Kidney epithelial cell (primary cell): ENCODE measurements at places on chromosomes 5 and 9. TPM values are rescaled to one million over a fixed set of nuclear protein-coding genes. Genes with fewer than 3 reads are reported as not detected.

DNA sequence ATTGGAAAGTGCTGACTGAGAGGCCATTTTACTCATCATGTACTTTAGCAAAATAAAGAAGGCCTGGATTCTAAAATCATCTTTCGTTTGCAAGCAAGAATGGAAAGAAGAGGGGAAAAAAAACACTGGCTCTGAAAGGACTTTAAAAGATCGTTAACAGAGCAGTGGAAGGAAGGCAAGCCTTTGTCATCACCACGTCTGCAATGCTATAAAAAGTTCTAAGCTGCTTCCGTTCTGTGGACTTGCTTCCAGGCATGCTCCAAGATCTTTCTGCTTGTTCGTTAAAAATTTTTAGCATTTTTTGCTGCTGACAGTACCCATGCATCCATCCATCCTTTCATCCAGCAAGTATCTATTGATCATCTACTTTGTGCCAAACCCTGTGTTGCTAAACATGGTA is 226.5 kb downstream of the GABBR2 start:
- no peak for DNase-seq

GRCh38 chr5:31469886-31470285 is 62.0 kb downstream of the DROSHA start:
- DNase-seq, result no peak

DNA sequence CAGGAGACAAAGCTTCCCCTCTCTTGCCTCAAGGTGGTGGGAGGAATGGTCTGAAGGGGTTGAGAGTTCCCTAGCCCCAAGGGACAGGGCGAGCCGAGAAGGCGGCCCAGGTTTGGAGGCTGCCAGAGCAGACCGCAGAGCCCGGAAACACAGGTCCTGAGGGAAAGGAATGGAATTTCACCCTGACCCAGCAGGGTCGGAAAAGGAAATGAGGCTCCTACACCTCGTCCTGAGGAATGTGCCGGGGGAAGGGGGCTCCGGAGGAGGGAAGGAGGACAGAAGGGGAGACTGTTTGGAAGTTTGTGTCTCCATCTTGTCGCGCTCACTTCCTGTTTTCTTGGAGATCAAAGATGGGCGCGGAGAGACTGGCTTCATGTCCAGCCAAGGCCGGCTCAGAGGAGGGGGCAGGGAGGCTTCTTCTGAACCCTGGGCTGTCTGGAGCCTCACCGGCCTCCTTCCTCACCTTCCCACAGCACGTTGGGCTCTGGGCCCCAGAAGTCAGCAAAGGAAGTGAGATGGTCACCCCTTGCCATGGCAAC is 9.6 kb downstream of the ENG start:
- DNase-seq, result no peak

GRCh38 chr5:147685993-147686392 is 96.5 kb downstream of the JAKMIP2 start:
- DNase-seq, result peak; percentile 14

DNA sequence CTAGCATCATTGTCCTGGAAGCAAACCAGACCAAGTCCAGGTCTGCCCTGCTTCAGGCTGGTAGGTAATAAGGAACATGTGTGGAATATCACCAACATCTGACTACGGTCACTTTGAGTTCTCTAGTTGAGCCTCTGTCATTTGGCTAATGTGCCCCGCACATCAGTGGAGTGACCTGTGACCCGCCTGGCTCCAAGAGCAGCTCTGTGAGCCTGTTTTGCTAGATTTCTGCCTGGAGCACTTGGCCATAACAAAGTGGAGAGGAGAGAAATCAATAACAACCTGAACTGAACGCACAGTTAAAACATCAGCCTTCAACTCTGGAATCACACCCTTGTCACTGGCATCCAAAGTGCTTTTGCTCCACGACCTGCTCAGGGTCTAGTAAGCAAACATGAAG is 115.7 kb downstream of the PPP2R2B start:
- DNase-seq, result no peak

- DNase-seq, result no peak
Observed at GRCh38 chr9:70192707-70193106, 66.1 kb upstream of the SMC5 start.

GRCh38 chr5:61686491-61687257 is 354.6 kb downstream of the ZSWIM6 start:
- no peak for DNase-seq

GRCh38 chr5:53482717-53483638 is 2.5 kb downstream of the FST start:
- DNase-seq, result no peak

GRCh38 chr9:36503172-36504088 is 69.3 kb upstream of the MELK start:
- no peak for DNase-seq

DNA sequence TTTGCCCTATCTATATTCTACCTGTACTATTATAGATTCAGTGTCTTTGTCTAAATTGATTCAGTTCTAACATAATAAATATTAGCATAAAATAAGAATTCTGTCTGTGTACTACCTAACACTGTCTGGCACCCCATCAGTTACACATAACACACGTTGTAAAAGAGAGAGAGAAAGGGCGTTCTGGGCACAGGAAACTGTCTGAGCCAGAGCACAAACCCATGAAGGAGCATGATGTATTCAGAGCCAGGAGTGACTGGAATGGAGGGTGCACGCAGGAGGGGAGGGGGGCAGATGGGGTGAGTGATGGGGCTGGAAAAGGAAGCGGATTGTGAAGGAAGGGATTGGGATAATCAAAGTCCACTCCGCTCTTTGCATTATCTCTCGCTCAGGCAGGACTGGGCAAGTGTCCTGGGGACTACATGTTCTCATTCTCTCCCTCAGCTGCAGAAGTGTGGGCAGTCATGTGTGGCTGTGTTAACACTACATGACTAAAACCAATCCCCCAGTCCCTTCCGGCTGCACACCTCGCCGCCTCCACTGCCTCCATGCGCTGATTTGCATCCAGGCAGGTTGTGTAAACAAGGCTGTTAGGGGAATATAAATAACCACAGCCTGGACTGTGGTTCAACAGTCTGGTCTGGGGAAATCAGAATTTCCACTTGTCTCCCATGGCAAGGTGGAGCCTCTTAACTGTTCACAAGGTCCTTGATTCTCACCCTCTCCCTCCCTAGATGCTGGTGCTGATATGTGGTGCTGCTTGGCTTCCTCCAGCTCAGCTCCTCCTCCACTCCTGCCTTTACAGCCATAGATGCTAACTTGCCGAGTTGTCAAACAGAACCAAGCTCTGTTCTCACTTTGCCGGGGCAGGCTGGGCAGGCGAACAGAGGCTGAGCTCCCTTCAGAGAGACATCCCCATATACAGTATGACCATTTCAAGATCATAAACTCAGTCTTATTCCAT is 367.5 kb upstream of the BRINP1 start:
- peak; percentile 23 for DNase-seq

DNA sequence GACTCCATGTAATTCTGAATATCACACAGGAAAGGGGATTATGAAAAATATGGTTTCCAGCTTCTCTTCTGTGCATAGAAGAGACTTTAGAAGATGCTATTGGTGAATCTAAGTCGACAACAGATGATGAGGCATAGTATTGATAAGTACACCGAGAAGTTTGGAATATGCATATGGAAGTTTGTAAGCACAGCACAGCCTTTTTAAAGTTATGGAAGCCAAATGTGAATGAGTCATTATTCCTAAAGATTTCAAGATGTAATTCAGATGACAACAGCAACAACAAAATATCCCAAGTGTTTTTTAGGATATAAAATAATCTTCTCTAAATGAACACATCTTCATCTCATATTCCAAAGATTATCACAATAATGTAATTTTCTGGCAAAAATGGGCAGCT is 1723.3 kb downstream of the EFNA5 start:
- no peak for DNase-seq

DNA sequence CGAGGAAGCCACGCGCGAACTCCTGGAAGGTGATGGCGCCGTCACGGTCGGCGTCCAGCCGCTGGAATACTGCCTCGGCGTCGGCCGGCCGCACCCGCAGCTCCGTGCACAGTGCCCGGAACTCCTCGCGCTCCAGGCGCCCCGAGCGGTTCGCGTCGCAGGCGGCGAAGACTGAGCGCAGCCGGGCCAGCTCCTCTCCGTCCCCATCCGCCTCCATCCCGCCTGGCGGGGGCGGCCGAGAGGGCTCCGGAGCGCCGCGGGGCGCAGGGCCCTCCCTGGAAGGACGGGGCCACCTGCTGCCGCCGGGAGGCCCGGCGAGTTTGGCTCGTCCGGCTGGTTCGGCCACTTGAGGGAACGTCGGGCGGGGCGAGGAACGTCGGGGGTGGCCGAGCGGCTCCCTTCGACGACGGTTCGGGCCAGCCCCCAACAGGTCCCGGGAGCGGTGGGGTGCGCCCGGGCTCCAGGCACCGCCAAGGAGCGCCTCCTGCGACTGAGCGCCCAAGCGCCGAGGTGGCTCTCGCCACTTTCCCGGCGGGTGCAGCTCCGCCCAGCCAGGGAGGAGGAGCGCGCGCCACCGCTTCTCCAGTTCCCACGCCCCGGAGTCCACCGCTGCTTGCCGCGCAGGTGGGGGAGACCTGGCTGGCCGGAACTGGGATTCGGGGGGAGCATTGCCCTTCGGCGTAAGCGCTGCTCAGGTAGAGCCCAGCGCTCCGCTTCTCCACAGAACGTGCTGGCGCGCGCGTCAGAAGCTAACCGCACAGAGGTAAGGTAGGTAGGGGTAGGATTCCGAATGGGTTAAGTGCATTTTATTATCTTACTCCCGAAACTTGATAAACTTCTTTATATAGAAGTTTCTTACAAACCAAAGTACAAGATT is at the start of gene RASEF:
Gene RASEF (minus strand): TSS at position 492 of the 877 bp plus-strand sequence. CDS start 275 bp downstream, at position 217.
- DNase-seq, result no peak

PTPN3 gene
- 29.6 and 33.6 TPM in 2 replicates for total RNA-seq

IL31RA gene
- 1.2 TPM in 1 of 2 replicates, not detected in the other for total RNA-seq

TTF1 gene
- 11.5 and 13.8 TPM in 2 replicates for total RNA-seq

MIER3 gene
- 13.5 and 18.1 TPM in 2 replicates for total RNA-seq
